ENCODE measurements at places on chromosomes 12 and 14.

DNA sequence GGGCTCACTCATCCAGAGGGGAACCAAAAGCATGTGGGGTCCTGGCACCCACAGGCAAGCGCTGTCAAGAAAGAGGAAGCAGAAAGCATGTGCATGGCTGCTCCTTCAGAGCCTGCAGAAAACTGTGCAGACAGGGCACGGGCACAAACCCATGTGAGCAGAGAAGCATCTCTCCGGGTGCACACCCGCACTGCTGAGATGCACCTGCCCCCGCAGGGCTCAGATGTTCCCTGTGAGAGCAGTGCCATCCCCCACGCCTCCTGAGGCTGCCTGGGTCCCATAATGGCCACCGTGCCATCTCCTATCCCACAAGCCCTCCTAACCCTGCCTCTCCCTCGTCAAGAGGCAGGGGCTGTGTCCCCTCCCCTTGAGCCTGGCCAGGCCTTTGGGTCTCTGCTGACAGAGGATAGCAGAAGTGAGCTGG, 32.3 kb upstream of the INF2 start:
- DNase-seq, result no peak

DNA sequence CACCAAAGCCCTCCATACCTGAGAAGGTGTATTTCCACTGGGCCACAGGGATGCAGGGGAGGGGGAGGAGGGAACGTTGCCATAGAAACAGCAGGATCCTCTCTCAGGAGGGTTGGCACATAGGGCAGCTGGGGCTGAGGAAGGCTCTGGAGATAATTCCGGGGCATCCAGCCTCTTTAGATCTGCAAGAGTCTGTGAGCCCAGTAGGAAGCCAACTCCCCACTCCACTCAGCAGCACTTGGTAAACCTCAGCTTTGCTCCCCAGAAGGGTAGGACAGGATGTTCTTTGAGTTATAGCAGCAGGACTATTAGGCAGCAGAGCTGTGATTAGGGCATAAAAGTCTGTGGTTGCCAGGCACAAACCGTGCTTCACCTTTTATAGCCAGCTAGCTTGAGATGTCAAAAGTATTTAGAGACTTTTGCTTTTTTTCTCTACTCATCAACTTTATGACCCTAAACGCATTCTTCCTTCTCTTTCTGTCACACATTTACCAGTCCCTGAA, 7.8 kb upstream of the PLEKHG3 start:
- no peak for DNase-seq

- no peak for DNase-seq
These were observed 214.9 kb downstream of the KTN1 start for GRCh38 chr14:55794655-55795595.

DNA sequence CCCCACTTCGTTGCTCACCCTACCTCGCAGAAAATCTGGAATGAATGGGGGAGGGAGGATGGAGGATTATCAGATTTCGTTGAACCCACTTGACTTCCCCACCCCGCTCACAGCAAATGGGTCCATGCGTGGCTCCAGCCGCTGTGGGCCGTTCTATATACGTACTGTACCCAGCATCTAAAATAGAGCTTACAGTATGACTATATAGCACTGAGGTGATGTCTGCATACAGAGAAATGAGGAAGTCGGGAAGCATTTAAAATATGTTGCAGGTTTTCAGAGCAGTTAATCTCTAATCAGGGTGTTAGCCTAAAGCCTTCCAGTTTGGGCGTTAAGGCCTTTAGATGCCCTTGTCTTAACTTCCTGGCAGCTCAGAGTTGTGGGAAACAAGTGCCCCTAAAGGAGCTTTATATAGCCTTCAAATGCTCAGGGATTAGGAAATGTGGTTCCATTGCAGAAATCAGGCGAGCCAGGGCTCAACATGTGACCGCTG, 1.4 kb downstream of the BICDL1 start:
- DNase-seq, result no peak

DNA sequence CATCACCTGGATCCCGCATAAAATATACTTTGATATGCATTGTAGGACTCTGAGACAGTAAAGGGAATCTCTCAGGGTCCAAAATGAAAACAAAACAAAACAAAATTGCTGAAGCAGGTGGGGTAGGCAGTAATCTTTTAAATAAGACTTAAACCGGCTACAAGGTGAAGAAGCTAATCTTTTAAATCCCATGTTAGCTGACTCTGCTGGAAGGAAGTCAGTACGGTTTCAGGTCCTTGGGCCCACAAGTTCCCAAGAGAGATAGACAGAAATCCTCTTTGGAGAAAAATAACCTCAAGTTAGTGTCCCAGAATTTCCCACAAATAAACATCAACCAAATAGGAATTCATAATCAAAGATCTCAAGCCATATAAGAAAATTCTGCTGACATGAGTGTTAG, 5.0 kb upstream of the EPS8 start:
- no peak for DNase-seq

- no peak for DNase-seq
These were observed 28.0 kb downstream of the PXN start for GRCh38 chr12:120237360-120238171.

GRCh38 chr12:123336530-123336929, 28.1 kb downstream of the SBNO1 start:
- no peak for DNase-seq

GRCh38 chr12:106893451-106893850, 62.3 kb upstream of the TMEM263 start:
- DNase-seq, result no peak

DNA sequence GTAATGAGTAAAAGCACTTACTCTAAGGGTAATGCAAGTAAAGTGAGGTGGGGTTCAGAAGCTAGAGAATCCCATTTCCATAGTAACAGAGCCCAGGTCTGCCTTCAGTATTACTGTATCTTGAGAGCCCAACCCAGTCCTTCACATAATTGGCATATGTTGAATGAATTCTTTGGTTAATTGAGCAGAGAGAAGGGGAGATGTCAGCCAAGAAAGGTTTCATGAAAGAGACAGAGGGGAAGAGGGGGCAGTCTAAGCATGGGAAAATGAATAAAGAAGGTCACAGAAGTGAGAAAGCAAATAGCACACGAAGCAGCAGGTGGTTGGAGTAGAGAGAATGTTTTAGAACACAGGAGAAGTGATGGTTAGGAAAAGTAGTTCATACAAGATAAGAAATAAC, 371.1 kb downstream of the SEC23A start:
- no peak for DNase-seq

DNA sequence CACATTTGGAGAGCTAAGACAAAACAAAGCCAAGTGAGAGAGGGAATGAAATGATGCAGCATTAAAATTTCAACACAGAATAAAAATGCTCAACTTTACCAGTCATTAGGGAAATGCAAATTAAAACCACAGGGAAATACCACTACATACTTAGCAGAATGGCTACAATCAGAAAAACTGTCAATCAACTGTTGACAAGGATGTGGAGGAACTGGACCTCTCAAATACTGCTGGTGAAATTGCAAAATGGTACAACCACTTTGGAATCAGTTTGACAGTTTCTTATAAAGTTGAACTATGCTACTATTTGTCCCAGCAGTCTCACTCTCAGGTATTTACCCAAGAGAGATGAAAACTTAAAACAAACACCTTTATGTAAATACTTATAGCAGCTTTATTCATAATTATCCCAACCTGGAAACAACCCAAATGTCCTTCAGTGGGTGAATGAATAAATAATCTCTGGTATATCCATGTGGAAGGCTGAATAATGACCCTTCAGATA, 43.8 kb upstream of the KTN1 start:
- DNase-seq, result no peak

GRCh38 chr12:101407436-101408345, at the start of gene ARL1:
Gene ARL1 (minus strand): TSS chr12:101407772. CDS start chr12:101407645, 127 bp downstream.
- DNase-seq, result peak; percentile 89

DNA sequence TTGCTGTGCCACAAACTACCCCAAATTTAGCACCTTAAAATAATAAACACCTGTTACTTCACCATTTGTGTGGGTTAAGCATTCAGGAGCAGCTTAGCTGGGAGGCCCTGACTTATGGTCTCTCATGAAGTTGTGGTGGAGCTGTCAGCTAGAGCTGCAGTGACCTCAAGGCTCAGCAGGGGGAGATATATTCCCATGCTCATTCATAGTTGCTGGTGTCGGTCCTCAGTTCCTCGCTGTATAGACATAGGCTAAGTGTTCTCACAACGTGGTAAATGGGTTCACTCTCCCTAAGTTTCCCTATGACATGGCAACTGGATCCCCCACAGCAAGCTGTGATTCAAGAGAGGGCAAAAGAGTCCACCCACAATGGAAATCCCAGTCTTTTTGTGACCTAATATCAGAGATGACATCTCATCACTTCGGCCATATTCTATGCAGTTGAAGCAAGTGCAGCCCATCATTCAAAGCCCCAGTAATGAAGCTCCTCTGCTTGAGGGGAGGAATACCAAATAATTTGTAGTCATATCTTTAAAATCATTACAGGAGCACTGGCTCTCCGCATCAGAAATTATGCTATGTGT, 41.1 kb downstream of the PRB3 start:
- no peak for DNase-seq

DNA sequence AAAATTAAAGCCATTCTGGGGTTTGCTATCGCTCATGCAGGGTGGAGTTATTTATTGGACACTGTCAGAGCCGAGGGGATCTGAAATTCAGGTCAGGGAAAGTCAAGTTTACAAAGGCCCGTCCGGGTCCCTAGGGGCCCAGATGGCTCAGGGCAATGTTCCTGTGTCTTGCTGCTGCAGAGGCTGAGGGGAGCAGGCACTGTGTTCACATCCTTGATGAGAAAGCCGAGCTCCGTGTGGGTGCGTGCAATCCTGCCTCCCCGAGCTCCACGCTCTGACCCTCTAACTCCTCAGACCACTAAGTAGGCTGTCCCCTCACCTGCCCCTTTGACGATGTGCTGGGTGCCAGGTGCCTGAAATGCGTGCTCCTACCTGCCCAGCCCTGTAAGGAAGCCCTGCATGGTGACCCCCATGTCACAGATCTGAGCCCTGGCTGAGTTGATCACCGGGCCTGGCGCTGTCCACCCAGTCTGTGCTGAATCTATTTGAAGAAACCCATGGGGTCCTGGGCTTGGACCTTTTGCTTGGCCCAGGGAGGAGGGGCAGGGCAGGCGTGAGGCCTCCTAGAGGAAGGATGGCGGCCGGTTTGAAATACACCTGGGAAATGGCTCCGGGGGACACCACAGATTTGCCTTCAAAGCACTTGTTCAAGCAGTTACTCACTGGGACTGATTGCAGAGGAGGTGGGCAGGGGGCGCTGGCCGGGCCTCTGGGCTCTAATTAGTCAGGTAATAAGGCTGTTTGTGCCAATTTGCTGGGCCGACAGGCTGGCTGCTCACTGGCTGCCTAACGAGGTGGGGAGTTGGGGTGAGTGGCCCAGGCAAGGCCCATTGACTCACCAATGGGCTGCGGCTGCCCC, 204.3 kb downstream of the KIF26A start:
- DNase-seq, result no peak

DNA sequence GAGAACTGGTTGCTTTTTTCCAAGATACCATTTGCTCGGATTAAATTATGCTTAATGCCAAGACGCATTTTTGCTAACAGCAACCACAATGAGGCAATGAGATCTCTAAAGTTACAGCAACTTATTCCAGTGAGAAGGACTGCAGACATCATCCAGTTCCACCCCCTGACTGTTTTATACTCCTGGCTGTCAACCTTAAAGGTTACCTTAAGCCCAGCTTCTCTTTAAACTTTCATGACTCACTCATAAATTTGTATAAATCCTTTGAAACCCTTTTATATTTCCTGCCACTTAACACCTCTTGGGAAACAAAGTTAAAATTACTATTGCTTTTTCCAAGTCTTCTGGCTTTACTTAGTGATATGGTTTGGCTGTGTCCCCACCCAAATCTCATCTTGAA, 80.2 kb downstream of the TMTC1 start:
- no peak for DNase-seq

GRCh38 chr12:38324912-38325311, 8.3 kb downstream of the ALG10B start:
- DNase-seq, result no peak

- DNase-seq, result no peak
These were observed 34.3 kb downstream of the KLRD1 start for GRCh38 chr12:10341892-10342509.

DNA sequence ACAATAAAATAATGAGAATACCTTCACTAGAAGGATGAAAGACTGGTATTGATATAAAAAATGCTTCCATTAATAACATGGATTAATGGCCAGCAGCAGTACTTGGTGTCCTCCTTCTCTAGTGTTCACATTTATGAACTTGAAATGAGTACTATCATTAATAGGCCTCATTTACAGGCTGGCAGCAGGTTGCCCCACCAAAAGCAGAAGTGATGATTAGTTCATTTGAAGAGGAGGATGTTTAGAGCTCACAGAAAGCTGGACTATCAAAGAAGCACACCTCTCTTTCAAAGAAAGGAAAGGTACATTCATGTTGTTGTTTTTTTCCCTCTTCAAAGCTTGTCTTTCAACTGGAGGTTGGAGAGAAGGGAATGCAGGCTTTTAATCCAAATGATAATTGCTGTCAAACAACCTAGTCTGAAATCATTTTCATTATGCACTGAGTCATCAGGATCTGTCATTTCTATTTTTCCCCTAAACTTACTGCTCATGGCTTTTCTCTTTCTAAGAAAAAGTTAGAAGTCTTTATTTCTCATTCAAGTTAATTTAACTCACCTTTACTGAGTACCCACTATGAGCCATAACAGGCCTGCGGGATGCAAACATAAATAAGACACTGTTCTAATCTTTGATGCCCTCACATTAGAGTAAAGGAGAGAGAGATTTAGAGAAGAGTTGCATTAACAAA, 157.9 kb upstream of the GRIP1 start:
- no peak for DNase-seq

DNA sequence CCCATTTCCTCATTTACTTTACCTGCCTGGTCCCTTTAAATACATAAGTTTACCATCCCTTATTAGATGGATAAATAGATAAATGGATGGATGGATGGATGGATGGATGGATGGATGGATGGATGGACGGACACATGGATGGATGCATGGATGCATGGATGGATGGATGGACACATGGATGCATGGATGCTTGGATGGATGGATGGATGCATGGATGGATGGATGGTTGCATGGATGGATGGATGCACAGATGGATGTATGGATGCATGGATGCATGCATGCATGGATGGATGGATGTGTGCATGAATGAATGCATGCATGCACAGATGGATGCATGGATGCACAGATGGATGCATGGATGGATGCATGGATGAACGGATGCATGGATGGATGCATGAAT, 93.6 kb downstream of the DPF3 start:
- no peak for DNase-seq

- DNase-seq, result no peak
These were observed 27.2 kb downstream of the KLC1 start for GRCh38 chr14:103656031-103656755.

DNA sequence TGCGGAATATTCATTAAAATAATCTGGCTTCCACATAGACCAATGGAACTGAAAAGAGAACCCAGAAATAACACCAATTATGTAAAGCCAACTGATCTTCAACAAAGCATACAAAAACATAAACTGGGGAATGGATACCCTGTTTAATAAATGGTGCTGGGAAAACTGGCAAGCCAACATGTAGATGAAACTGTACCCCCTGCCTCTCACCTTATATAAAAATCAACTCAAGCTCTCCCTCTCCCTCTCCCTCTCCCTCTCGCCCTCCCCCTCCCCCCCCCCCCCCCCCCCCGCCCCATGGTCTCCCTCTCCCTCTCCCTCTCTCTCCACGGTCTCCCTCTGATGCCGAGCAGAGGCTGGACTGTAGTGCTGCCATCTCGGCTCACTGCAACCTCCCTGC, 13.1 kb upstream of the SPTSSA start:
- DNase-seq, result no peak

GRCh38 chr12:6030081-6030480, 85.0 kb upstream of the ANO2 start:
- DNase-seq, result no peak

Measured in activated T-cell treated with anti-CD3 and anti-CD28 coated beads, Interleukin-2, amount 50 U/mL, for 24 hours (primary cell).